ENCODE measurements at places on chromosomes 16 and 17.

DNA sequence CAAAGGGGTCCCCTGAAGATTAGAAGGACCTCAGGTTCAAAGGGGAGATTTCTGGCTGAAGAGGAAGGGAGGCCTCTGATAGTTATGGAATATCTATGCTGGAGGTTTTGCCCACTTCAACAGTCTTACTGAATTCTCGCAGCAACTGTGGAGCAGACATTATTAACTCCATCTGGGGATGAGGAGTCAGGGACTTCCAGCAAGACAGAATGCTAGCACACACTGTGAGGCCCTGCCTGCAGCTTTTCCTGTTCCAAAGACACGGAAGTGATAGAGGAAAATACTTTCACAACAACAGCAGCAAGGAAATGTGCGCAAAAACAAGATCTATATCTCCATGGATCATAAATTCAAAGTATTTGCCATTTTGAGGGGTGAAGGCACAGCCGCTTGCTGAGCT lies 72.8 kb downstream of the RPH3AL start:
- DNase-seq, result no peak

DNA sequence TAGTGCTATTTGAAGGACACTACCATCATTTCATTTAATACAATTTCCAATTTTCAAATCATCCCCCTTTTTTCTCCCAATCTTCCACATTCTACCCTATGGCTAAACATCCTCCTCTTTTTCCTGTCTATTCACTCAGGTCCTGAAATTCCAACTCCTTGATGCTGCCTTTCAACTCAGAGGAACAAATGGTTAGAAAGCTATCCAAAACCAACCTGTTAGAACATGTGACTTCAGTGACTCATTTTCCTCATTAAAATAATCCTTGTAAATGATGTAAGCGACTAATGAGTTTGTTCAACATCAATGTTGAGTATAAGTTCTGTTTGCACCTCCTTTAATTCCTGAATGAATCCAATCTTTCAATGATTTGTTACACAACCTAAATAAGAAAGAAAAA lies 5.5 kb downstream of the PSMD12 start:
- DNase-seq, result no peak

GRCh38 chr17:65627108-65627507 lies 65.7 kb upstream of the AXIN2 start:
- no peak for DNase-seq

DNA sequence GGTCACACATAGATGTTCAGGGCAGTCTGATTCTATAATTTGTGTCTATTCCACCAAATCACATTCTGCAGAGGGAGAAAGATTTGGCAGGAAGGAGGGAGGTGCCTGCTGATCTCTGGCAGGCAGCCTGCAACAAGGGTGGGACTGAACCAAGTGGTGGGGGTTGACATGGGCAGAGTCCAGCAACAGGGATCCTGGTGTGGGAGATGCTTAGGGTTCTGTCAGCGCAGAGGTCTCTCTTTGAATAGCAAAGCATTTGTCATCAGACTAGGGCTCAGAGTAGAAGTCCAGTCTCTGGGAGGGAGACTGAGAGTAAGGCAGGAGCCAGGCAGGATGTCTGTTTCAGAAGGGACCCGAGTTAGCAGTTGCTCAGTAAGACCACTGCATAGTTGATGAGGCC lies 94.6 kb downstream of the UTP18 start:
- DNase-seq, result no peak

DNA sequence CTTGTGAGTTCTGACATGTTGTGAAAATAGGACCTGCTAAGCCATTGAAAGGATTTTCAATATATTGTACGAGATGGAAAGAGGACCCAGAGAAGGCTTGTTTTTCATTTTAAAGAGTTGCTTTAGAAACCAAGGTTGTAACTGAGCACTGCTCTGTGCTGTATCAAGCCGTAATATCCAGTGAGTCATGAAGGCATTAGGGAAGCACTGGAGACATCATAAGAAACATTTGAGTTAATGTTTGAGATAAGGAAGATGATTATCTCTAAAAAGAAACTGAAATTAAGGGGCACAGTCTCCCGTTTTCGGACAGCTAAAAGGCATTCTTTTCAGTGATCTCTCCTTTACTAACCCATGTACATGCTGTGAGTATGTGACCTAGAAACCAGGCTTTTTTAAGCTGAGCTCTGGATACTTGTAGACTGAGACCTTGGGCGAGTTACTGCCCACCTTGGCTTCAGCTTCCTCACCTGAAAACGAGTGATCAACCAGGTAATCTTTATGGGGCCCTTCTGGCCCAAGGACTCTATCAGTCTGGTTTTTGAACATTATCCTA lies 149.2 kb upstream of the TBX2 start:
- no peak for DNase-seq

DNA sequence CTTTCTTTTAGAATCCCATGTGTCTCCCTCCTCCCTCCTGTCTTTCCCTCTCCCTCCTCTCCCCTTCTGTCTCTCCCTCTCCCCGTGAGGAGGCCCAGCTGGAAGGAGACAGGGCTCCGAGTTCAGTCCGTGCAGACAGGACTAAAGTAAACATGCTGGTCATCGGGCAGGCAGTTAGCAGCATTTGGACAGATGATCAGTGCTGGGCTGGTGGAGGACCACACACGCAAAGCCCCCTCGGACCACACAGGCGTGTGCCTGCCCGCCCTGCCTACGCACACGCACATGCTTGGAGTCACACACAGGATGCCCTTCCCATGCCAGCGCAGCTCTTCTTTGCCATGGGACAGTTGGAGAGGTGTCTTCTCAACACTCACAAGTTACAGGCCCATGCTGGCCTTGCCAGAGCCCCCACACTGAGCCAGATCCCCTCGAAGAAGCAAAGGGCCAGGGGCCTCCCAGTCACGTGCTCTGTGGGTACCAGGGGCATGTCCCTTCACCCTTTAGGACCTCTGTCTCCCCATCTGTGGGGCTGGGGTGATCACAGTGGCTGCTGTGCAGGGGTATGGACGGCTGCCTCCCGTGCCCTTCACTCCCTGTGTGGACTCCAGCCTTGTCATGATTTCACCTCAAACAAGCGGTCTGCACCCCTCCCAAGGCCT lies 215.7 kb upstream of the FOXF1 start:
- no peak for DNase-seq

- no peak for DNase-seq
Observed at GRCh38 chr17:50603340-50603739, 31.3 kb upstream of the ABCC3 start.

DNA sequence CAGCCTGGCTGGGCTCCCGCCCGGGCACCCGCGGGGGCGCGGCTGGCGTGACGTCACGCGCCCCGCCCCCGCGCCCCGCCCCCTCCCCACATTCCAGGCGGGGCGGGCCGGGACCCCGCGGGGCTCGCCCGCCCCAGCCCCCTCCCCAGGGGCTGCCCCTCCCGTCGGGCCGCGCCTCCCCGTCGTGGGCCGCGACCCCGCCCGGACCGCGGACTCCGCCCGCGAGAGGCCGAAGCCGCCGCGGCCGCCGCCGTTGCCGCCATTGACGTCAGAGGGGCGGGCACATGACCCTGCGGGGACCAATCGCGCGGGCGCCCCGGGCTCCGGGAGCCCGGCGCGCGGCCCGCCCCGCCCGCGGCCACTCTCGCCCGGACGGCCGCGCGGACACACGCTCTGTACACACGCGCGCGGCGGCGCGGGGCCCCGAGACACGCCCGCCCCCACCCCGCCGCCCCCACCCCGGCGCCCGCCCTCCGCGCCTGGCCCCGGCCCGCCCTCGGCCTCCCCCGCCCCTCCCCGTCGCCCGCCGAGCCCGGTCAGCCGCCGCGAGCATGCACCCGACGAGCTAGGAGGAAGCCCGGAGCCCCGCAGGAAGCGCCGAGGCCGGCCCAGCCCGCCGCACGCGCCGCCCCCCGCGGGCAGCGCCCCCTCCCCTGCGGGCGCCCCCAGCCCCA lies at the start of gene CMIP:
TSS of gene CMIP (plus strand) at position 361 of the 674 bp plus-strand sequence.
- DNase-seq, result peak; percentile 58

DNA sequence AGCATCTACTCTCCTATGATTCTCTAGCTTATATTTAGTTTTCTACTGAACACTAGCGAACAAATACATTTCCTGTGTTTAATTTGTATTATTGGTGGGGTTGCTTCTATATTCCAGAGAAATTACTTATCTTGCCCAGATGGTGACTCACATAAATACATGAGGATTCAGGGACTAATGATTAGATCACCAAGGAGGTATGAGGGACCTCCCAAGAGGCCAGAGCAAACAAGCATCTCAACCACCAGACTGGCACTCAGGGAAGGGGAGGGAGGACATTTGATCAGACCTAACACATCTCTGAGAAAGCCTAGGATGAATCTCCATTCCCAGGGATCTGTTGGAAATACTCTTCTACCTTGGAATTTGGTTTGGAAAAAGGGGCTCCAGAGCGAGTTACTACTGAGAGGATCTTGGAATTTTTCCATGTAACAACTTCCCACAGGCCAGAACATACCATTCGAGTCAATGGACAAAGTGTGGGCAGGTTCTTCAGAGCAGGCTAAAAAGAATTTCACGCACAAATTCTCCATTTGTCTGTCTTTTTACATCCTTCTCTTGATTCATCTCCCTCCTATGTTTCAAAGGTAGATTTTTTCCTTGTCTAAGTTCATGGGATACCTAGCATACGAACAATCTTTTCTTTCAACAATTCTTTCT lies 262.6 kb upstream of the MYOCD start:
- no peak for DNase-seq

GRCh38 chr17:42522798-42523278 lies 13.2 kb upstream of the NAGLU start:
- no peak for DNase-seq

- no peak for DNase-seq
Observed at GRCh38 chr17:50458270-50458669, 10.4 kb downstream of the CHAD start.

DNA sequence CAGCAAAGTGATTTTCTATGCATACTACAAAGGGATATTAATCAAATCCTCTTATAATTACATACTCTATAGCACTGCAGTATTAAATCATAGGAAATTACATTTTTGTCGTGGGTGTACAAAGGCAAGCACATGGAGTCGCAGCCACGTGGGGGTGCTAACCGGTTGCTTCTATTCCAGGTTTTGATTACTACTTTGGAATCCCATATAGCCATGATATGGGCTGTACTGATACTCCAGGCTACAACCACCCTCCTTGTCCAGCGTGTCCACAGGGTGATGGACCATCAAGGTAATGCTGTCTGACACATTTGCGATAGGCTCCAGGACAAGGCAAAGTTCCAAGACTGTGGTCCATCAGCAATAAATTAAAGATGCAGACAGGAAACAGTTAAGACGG lies 60.1 kb downstream of the ARSG start:
- DNase-seq, result no peak

- no peak for DNase-seq
Observed at GRCh38 chr17:48546924-48547807, 2.3 kb upstream of the HOXB2 start.

GRCh38 chr17:1898332-1898731 lies 68.5 kb downstream of the RPA1 start:
- DNase-seq, result no peak

DNA sequence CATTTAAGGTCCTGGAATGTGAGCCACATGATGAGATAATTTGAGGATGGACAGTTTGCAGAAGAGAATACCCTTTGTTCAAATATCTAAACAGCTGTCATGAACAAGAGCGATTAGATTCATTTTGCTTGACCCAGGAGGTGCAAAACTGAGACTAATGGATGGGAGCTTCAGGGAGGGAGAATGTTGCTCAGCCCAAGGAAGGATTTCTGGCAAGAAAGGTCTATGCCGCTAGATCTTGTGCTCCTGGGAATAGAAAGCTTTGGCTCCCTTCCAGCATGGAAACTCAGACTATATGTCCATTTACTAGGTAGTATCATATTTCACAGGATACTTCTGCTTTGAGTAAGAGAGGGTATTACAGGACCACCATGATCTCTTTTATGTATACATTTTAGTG lies 14.8 kb upstream of the CDH11 start:
- no peak for DNase-seq

GRCh38 chr16:5928476-5929065 lies 831.0 kb upstream of the EEF2KMT start:
- DNase-seq, result no peak

DNA sequence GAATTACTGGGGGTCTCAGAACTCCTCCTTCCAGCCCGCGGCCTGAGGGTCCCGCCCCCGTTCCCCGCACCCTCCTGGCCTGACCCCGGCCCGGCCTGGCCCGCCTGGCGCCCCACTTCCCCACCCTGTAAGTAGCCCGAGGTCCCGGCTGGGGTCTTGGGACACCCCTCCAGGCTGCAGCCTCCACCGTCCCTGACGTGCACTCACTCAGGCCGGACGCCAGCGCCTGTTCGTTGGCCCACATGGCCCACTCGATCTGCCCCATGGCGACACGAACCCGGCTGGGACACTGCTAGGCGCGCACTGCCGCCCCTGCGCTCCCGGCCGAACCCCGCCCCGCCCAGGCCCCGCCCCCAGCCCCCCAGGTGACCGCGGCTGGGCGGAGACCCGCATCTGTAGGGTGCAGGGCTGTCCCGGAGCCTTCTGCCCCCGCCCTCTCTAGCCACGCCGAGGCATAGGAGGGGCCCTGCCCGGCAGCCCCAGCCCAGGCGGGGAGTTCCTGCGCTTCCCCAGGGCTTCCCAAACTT lies at the start of gene CYBA:
TSS of gene CYBA (minus strand) at position 305 of the 527 bp plus-strand sequence. CDS start at position 265, 40 bp downstream.
- DNase-seq, result peak; percentile 61

DNA sequence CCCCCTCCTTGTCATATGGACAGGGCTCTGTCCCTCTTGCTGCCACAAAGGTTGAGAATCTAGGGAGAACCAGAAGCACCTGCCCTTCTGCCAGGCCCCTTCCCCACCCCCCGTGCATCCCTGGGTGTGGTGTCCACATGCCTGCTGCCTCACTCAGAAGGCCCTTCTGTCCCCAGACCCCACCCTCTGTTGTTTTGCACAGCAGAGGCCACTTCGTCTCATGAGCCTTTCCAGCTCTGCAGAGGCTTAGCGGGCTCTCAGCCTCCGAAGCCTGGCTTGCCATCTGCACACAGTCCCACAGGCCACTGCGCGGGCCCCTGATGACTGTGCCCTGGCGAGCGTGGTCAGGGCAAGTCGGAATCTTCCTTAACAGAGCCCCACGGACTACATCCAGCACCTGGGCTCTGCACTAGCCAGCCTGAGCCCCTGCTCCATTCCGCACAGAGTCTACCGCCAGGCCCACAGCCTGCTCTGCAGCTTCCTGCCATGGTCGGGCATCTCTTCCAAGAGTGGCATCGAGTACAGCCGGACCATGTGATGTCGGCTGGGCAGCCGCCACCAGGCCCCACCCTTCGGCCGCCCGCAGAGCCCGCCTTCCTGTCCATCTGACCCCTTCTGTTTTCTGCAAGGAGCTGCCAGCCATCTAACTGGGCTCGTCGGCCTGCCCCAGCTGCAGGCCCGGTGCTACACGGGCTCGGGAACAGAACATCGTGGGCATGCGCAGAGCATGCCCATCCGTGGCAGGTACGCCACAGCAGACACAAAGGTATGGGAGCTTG lies 10.8 kb downstream of the C16orf90 start:
- no peak for DNase-seq

- DNase-seq, result no peak
Observed at GRCh38 chr17:39225308-39225958, at the start of gene STAC2. STAC2 (minus strand) TSS chr17:39225945; CDS start chr17:39225502, 443 bp downstream.

GRCh38 chr16:69325784-69326171 lies 4.6 kb downstream of the PDF start:
- DNase-seq, result no peak

DNA sequence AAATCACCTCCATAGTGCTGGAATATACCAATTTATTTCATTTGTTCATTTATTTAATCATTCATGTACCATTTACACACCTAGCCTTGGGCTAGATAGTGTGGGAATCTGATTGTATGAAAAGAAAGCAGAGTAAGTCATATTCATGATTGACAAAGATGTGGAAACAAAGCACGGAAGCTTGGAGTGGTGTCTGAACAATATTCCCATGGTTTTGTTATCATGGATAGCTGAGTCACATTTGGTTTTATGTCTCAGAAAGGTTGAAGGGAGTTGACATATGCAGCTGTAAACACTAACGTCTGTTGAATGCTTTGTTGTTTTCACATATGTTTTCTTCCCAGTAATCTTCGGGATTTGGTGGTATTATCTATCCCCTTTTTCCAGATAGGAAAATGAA lies 76.6 kb downstream of the MAP2K4 start:
- no peak for DNase-seq

Measured in stimulated activated CD8-positive, alpha-beta memory T cell treated with anti-CD3 and anti-CD28 coated beads, Interleukin-4, amount 100 ng/mL, for 4 hours (primary cell).